ENCODE measurements at places on chromosomes 12 and 14.

GRCh38 chr14:23308721-23309445 is 2.2 kb downstream of the BCL2L2 start:
- DNase-seq, result no peak

- no peak for DNase-seq
These were observed 6.6 kb upstream of the WNT5B start for GRCh38 chr12:1622406-1622805.

DNA sequence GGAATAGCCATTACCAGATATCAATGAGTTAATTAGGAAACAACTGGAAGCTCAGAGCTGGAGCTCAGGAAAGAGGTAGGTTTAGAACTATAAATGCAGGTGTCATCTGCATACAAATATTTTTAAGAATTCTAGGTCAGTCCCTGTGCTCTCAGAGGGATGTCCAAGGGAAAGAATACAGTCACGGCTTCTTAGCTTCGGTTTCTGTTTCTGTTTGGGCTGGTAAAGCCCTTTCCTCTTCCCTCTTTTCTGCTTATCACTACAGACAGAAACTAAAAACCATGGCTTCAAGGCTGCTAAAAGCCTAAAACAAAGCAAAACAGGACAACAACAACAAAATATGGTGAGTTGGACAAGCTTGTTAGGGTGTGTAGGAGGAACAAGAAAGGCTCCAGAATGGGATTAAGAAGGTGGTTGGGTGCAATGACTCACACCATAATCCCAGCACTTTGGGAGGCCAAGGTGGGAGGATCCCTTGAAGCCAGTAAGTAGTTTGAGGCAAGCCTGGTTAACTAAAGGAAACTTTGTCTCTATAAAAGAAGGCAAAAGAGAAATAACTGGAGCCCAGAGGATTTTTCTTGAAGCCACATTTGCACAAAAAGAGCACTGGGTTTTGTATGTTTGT is 113.0 kb downstream of the SEC23A start:
- no peak for DNase-seq

DNA sequence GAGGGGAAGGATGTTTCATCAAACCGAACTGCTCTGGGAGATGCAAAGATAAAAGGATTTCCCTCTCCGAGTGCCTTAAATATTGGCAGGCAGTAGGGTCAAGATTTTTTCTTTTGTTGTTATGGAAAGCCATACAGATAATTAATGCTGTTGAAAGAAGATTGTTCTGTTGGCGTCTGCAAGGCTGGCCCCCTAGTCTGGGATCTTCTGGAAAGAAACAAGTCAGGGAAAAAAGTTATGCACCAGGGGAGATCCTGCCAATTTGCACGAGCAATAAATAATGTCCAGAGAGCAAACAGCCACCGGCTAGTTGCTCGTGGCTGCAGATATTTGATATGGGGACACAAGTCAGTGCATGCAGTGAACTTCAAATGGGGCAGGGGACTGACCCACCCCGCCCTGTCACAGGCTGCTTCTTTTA is 202.1 kb upstream of the MYL2 start:
- no peak for DNase-seq

DNA sequence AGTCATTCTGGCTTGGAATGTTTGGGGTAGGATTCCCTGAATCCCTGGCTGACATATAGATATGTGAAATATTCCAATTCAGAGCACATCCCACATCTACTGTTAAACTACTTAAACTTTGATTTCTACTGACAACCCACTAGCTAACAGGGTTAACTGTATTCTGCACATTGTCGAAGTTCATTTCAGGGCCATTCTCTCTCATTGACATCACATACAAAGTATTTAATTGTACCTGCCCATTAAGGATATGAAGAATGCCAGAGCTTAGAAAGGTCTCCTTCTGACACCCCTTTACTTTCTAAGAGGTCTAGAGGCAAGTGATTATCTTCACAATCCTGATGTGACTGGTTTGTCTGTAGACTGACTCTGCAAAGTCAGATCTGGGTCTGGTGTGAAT is 2.8 kb upstream of the DCN start:
- DNase-seq, result no peak

GRCh38 chr12:54017027-54017788 is 8.4 kb downstream of the HOXC8 start:
- DNase-seq, result no peak

DNA sequence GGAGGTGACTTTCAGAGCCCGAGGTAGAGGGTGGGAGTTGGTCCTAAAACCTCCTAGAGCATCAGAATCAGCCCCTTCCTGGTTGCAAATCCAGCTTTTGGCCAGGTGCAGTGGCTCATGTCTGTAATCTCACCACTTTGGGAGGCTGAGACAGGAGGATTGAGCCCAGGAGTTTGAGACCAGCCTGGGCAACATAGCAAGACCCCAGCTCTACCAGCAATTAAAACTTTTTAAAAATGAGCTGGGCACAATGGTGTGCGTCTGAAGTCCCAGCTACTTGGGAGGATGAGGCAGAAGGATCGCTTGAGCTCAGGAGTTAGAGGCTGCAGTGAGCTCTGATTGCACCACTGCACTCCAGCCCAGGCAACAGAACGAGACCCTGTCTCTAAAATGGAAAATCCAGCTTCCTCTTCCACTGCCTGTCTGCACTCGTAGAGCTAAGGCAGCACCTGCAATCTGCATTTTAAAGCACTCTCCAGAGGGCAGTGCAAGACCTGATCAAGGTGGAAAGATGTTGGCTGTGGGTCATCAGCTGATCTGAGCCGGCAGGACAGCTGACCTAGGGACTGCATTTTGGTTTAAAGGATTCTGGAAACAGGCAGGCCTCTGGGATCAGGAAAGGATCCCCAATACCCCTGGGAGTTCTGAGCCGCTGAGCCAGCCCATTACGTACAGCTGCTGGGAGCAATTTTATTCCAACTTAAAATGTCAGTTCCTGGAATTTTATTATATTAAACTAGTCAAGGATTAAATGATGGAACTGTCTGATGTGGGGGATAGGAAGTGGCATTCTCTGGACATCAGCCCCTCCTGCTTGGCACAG is 1.8 kb upstream of the TESC start:
- no peak for DNase-seq

DNA sequence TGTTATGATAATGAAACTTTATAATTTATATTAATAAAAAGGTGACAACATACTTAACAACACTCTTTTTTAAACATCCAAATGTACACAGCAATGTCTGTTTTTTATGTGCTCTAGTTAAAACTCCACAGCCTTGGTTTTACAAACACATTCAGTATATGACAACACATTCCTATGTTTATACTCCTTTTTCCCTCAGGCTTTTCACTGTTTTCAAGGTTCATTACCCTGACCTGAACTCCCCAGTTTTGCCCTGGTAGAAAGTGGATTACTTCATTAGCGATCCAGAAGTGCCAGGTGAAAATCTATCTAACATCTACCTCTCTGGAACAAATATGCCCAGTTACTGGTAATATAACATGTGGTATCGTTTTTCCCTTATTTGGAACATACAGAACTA is 340.2 kb upstream of the DDHD1 start:
- no peak for DNase-seq

DNA sequence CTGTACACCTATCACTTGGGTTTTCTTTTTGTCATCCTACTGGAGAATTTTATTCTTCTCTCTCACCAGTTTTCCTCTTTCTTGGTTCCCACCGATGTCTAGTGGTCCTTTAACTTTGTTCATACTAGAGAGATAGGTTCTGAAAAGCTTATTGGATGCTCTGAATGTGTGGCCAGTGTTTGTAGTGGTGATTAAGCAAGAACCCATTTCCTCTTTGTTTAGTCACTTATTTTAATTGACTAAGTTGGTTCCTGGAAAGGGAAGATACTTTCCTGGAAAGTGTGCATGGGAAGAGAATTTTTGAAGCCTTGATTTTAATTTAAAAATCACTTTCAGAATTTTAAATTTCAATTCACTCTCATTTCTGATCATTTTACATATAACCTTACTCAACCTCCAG is 127.2 kb downstream of the OTOGL start:
- DNase-seq, result no peak

DNA sequence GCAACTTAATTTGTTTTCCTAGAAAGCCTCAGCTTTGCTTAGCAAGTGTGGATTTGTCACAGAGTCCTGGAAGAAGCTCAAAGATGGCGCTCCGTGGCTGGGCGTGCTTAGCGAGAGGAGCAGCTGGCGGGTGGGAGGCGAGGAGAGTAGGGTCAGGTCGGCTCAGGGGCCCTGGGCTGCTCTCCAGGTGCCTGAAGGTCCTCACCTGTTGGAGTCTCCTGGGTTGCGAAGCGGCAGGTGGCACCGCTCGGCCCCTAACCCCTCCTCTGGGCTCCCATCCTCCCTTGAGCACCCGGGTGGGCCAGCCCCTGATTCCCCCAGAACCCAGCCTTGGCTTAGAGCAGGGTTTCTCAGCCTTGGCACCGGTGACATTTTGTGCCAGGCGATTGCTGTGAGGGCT is 25.1 kb downstream of the LRTM2 start:
- DNase-seq, result no peak

DNA sequence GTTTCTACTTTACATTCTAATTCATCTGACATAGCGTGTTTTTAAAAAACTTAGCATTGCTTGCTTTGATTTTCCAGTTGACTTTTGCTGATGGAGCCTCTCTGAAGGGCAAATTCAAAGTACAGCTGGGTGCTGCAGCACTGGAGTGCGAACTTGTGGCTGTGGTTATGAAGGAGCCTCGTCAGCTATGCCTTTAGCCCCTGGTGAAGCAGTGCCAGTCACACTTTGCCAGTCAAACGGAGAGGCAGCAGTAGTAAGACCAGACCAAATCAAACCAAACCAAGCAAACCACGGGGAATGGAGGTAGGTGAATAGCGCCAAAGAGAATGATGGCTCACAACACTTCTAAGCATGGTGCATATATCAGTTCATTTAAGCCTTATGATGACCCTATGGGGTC is 15.1 kb upstream of the SLC38A2 start:
- no peak for DNase-seq

DNA sequence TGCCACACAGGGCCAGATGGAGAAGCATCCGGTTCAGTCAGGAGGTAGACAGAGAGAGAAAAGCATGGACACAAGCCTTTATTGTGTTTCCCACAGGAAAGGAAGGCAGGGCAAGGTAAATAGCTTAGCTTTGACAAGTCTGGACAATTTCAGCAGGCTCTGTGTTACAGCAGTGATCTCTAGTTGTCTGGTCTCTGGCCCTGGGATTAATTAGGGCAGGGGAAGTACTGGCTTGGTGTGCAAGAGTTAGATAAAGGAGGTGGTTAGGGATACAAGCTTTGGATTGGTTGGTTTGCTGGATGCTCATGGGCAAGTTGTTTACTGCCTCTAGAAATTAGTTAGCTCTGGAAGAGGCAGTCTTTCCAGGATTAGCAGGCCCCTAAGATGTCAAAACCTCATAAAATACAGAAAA is 15.1 kb upstream of the NGDN start:
- DNase-seq, result no peak

GRCh38 chr14:64444984-64445845 is 20.1 kb upstream of the AKAP5 start:
- no peak for DNase-seq

DNA sequence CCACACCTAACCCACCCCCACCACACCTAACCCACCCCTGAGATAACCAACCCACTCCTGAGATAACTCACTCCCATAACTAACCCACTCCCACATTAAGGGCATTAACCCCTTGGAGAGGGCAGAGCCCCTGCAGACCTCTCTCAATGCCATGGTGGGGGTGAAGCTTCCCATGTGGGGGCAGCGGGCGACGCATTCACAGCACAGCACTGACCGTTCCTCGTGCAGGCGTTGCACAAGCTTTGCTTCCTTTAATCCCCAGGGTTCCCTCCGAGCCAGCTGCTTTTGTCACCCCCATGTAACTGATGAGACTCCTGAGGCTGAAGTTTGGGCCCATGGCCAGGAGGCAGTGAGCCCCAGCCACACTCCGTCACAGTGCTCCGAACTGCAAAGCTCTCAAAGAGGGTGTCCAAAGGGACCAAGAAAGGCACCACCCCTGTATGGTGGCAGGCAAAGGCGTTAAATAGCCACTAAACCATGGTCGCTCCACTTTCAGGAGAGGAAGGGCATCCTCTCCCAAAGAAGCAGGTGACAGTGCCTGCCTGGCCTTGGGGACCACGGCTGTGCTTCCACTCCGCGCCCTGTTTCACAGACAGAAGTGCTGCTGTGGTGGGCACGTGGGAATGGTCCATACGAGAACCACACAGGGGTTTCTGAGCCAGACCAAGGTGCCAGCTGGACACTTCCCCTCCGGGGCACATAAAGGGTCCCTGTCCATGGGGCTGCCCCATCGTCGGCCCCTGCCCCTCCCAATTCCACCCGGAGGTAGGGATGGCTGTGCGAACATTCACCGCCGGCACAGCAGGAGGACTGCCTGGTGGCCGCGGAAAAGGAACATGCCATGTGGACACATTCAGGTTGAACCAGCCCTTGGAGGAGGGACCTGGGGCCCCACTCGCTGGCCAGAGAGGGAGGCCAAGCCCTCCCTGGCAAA is 28.3 kb downstream of the GALNT9 start:
- DNase-seq, result no peak

- no peak for DNase-seq
These were observed 10.2 kb downstream of the PZP start for GRCh38 chr12:9198012-9198411.

- peak; percentile 93 for DNase-seq
These were observed at the start of gene ACTN1 for GRCh38 chr14:68979021-68979721. ACTN1 (minus strand) TSS chr14:68979302; CDS start chr14:68979056, 246 bp downstream.

DNA sequence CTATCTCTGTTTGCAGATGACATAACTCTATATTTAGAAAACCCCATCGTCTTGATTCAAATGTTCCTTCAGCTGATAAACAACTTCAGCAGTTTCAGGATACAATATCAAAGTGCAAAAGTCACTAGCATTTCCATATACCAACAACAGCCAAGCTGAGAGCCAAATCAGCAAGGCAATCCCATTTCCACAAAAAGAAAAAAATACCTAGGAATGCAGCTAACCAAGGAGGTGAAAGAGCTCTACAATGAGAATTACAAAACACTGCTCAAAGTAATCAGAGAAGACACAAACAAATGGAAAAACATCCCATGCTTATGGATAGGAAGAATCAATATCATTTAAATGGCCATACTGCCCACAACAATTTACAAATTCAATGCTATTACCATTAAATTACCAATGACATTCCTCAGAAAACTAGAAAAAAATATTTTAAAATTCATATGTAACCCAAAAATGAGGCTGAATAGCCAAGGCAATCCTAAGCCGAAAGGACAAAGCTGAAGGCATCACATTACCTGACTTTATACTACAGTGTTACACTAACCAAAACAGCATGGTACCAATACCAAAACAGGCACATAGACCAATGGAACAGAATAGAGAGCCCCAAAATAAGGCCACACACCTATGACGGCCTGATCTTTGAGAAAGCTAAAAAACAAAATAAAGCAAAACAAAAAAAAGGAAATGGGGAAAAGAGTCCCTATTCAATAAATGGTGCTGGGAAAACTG is 901.7 kb downstream of the LRFN5 start:
- no peak for DNase-seq

DNA sequence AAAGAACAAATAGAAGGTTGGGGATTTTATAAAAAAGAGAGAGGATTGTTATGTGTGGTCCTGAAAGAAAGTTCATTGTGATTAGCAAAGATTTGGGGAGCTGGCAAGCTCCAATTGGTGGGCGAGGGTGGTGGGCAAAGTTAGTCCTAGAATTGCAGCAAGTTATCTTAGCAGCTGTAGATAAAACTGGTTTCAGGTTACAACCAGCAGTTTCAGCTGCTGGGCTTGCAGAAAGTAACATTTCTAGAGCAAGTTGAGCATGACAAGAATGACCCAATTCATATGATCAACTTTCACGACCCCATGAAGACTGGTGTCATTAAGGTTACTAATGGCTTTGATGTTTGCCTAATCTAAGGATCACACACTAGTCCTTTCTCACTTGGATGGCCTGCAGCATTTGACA is 177.9 kb upstream of the NUDT4 start:
- DNase-seq, result no peak

GRCh38 chr14:101979666-101980065 is 15.3 kb downstream of the DYNC1H1 start:
- DNase-seq, result no peak

GRCh38 chr12:113129664-113130456 is 5.7 kb downstream of the RASAL1 start:
- no peak for DNase-seq
